ENCODE measurements at places on chromosomes 4 and X.
A peak's percentile ranks its signal among the peaks of the same experiment; 100 is the strongest.

DNA sequence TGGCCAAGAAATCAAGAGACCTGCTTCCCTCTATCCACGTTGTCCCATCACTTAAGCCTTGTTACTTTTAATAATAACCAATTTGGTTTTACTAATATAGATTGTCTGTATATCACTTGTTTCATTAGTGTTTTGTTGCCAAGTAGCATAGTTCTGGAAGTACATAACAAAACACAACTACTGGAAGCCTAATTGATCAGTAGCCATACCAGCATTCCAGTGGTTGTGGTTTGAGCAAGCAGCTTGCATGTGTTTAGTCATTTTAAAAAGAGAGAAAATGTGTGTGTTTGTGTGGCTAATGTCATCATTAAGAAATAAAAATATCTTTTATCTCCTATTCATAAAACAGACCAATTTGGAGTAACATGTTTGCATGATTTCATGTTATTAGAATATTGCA, 70.8 kb downstream of the PTPN13 start:
- DNase-seq: no peak

DNA sequence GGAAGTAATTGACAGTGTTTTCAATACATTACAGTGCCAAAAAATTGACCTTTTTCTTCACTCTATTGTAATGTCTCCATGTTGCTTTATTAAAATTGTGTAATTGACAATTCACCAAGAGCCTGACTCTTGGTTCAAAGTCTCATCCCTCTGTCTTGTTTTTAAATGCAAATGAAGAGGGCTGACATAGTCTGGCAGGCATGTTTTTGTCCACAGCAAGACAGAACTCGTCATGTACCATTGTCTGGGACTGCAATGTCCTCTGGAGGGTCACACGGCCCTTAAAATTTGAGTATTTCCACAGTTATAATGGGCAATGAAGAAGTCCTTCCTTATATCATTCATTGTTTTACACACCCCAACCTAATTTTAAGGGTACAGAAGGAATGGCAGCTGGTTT, 38.0 kb upstream of the FBXW7 start:
- no peak for DNase-seq

DNA sequence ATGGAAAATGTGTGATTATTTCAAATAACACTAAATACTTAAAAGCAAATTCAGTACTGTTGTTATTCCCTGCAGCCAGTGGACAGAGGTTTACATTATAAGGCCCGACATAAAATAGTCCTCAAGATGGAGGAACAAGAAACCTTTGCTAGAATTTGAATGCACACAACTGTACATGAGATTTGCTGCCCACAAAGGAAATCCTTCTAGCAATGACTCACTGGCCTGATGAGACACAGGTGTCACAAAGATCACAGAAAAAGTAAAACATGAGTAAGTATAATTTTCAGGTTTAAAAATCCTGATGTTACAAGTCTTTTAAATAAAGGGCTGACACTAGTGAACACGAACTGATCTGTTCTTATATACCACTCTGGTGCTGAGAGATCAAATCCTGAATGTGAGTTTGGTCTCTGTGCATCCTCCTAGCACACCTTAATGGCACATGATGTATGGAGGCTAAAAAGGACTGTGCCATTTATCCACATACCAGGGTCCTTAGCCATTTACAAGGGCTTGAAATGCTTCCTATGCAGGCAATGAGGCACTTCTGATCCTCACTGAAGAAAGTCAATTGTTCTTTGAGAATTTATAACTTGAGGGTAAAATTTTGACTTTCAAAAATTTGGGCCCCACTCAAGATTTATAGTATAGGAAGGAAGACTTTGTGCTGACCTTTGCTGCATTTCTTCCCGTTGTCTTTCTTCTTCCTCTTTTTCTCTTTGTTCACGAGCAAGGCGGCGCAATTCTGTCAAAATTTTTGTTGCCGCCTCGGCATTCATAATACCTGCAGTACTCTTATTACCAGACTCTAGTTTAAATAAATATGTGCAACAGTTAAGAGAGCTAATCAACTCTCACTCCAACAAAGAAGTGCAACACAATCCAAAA, 23.0 kb downstream of the MAP7D3 start:
- DNase-seq: no peak

- DNase-seq: no peak
Measured at GRCh38 chr4:122591196-122591595, 29.7 kb downstream of the IL21 start.

- DNase-seq: no peak
Measured at GRCh38 chr4:128323401-128323800, 35.8 kb upstream of the PGRMC2 start.

DNA sequence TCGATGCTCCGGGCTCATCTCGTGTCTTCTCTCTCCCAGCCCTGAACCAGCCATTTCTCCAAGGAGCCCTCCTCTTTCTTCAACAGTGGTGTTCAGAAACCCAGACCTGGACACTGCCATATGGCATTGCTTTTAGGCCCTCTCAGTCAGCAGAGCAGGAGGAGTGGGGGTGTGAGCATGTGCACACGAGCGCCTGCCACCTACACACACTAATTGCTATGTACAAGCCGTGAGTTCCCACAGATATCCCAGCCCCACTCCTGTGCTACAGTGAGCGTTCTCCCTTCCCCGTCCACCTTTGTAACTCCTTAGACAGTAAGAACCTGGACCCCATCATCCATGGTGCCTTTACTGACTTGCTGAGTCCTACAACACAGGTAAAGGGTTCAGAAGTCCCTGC, 53.8 kb downstream of the TNIP2 start:
- no peak for DNase-seq

DNA sequence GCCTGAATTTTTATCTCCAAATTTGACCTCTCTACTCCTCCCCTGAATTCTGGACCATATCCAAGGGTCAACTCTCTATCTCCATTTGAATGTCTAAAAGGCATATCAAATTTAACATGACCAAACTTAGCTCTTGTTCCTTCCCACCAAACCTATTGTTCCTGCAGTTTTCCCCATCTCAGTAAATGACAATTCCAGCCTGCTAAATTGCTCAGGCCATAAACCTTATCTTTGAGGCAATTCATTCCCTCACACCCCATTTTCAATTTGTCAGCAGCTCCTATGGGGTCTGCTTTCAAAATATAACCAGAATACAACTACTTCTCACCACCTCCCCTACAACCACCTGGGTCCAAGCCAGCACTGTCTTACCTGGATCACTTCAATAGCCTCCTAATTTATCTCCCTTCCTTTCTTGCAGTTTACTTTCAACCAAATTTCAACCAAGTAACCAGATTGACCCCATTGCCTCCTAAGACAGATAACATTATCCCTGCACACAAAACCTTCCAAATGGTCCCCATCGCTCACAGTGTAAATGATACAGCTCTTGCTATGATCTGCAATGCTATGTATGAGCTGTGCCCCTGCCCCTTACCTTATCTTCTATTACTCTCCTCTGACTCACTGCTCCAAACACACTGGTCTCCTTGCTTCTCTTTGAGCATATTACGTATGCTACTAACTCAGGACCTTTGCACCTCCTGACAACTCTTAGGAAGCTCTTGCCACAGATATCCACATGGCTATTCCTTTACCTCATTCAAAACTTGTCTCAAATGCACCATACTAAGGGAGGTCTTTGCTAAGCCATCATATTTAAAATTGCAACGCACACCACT, 66.0 kb downstream of the CAMK2D start:
- DNase-seq: no peak

GRCh38 chr4:184958923-184959210, 59.4 kb upstream of the HELT start:
- DNase-seq: no peak

DNA sequence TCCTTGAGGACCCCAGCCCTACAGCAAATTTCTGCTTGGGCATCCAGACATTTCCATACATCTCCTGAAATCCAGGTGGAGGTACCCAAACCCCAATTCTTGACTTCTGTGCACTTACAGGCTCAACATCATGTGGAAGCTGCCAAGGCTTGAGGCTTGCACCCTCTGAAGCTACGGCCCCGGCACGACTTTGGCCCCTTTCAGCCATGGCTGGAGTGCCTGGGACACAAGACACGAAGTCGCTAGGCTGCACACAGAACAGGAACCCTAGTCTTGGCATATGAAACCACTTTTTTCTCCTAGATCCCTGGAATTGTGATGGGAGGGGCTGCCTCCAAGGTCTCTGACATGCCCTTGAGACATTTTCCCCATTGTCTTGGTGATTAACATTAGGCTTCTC, 1417.7 kb downstream of the ARAP2 start:
- DNase-seq: no peak

DNA sequence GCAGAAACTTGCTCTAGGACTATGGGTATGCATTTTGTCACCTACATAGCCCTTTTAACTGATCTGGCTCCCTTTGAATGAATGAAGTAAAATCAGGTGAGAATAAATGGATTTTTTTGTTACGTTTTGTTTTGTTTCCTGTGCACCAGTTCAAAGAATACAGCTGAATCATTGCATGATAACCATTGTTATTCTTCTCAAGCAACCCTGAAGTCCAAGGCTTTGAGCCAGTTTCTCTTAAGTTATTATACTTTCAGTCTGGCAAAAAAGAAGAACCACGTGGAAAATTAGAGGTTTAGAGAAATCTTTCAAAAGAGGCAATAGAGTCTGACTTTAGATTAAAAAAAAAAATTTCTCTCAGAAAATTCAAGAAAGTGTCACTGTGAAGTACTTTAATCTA, 398.6 kb upstream of the TECRL start:
- no peak for DNase-seq

GRCh38 chr4:85177092-85177491, 210.6 kb upstream of the WDFY3 start:
- DNase-seq: no peak

DNA sequence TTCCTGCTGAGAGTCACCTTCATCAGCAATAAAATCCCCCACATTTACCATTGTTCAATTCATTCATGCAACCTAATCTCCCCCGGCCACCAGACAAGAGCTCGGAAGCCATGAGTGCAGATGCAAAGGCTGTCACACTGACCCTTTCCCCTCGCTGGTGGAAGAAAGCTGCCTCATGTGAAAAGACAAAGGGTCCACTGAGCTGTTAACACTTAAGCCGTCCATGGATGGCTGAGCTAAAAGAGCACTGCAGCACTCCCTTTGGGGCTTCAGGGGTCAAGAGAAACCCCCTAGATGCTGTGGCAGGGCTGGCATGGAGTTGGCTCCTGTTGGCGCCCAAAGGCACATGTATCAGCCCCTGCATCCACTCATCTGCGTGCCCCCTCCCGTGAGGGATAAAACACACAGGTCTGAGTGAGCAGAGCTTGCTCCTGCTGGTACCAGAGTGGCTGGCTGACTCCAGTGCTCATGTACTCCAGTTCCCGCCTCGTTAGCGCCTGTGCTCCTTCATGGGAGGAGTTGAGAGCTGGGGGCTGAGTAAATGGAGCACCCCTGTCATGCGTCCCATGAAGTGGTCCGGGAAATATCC, 216.5 kb downstream of the PDHA2 start:
- DNase-seq: no peak

- DNase-seq: peak; percentile 32
Measured at GRCh38 chr4:48742412-48742811, 37.7 kb downstream of the FRYL start.

All from dermis microvascular lymphatic vessel endothelial cell (primary cell).